ENCODE measurements at places on chromosomes 13 and 19.

- no peak for DNase-seq
These were observed 72.4 kb downstream of the KDM4B start for GRCh38 chr19:5041168-5041912.

DNA sequence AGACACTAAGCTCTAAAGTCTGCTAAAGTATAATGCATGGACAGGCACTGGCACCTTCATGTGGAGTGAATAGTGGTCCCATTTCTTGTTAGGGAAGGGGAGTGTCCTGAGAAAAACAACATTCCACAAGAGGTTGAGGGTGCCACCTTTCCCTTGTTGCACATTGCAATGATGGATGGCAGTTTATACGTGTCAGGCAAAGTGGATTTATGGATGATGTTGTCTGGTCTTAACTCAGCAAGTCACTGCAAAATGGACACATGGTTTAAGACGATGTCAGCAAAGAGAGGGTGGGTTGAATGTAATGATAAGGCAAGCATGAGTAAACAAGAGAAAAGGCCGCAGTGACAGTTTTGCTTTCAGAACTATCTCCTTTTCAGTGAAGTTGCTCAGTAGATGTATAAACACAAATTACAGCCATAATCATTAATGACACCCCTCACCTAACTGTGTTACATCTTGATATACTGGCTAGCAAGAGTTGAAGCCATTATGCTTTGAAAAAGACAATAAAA is 19.6 kb upstream of the CBY2 start:
- no peak for DNase-seq

DNA sequence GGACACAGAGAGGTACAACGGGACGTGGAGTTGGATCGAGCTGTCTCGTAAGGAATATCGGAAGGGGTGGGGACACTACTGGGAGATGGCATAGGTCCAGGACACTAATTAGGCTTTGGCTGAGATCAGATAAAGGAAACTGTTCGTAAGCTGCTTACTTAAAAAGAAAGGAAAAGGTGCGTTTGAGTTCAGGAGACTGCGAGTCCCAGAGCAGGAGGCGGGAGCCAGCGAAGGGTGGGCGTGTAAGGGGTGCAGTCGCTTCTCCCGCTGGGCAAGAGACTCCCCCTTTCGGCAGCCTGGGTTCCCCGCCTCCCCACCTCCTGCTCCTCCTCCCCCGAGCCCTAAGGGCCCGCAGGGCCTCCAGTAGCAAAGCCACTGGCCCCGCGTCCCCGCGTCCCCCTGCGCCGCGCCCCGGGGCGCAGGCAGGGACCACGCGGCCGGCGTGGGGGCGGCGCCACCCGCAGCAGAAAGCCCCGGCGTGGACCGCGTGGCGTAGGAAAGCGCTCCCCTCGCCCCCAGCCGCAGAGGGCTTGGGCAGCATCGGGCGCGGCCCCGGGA is 547 bp downstream of the ABCC4 start:
- no peak for DNase-seq

- no peak for DNase-seq
These were observed 54.0 kb downstream of the ALOX5AP start for GRCh38 chr13:30789166-30789862.

DNA sequence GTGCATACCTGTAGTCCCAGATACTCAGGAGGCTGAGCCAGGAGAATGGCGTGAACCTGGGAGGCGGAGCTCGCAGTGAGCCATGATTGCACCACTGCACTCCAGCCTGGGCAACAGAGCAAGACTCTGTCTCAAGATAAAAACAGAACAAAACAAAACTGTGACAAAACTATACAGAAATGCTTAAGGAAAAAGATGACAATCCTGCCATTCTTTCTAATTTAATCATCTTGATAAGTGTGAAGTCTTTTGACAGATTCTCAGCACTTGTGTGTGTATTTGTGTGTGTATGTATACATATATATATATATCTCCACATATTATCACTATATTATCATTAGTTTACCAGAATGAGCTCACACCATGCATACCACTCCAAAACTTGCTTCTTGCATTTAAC is 12.3 kb downstream of the HTR2A start:
- no peak for DNase-seq

DNA sequence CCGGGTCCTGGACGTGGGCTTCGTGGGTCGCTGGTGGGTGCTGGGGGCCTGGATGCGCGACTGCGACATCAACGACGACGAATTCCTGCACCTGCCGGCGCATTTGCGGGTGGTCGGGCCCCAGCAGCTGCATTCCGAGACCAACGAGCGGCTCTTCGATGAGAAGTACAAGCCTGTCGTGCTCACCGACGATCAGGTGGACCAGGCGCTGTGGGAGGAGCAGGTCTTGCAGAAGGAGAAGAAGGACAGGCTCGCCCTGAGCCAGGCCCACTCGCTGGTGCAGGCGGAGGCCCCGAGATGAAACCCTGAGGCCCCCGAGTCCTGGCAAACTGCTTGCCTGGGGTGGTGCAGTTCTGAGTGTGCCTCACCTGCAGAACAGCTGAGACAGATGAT is 787 bp downstream of the TIMM29 start:
- no peak for DNase-seq

- no peak for DNase-seq
These were observed 10.1 kb downstream of the NOSIP start for GRCh38 chr19:49570138-49570856.

GRCh38 chr13:37138169-37138568 is 32.7 kb upstream of the CSNK1A1L start:
- no peak for DNase-seq

DNA sequence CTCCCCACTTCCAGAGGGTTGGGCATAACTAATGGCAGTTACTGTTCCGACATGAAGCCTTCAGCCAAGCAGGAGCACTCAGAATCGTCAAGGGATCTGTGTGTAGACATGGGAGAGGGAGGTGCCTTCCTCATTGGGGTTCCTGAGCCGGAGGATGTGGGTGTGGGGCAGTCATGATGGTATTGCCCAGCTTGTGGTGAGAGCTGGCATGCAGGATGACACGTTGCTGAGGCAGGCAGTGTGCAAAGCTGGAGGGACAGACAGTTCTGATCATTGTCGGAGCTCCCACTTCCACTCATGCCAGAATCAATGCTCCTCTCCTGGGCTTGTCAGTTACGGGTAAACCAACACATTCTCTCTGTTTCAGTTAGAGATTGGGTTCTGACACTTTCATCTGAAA is 83.9 kb upstream of the TSC22D1 start:
- no peak for DNase-seq

DNA sequence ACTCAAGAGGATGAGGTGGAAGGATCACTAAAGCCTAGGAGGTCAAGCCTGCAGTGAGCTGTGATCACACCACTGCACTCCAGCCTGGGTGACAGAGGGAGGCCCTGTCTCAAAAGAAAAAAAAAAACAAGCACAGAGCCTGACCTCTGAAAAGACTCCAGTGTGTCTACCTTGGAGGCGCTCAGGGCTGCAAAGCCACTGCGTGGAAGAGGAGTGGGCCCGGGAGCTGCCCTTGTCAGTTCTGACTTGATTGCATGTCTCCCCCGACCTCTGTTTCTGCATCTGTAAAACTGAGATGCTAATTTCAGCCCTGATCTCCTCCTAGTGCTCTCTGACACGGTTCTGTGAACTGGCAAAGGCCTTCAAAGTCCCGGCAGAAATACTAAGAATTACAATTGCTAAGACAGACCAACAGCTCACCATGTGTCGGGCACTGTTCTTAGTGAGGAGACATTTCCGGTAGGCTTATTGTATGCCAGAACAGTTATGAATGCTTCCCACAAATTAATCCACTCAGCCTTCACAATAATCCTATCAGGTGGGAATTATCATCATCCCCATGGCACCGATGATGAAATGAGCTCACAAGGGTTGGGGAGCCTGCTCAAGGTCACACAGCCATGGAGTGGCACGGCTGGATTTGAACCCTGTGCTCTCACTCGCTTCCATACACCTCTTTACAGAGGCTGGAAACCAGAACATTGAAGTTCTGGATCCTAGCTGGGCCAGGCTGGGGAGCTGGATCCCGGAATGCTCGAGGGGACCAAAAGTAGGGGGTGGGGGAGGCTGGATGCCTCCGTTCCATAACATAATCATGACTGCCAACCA is 3.5 kb downstream of the AKT2 start:
- DNase-seq: no peak

GRCh38 chr13:110265341-110265681 is 41.6 kb downstream of the COL4A1 start:
- DNase-seq: no peak

GRCh38 chr13:47475441-47475948 is 525.6 kb downstream of the SUCLA2 start:
- DNase-seq: no peak

- DNase-seq: no peak
These were observed 18.4 kb upstream of the TOMM40 start for GRCh38 chr19:44872661-44873060.

DNA sequence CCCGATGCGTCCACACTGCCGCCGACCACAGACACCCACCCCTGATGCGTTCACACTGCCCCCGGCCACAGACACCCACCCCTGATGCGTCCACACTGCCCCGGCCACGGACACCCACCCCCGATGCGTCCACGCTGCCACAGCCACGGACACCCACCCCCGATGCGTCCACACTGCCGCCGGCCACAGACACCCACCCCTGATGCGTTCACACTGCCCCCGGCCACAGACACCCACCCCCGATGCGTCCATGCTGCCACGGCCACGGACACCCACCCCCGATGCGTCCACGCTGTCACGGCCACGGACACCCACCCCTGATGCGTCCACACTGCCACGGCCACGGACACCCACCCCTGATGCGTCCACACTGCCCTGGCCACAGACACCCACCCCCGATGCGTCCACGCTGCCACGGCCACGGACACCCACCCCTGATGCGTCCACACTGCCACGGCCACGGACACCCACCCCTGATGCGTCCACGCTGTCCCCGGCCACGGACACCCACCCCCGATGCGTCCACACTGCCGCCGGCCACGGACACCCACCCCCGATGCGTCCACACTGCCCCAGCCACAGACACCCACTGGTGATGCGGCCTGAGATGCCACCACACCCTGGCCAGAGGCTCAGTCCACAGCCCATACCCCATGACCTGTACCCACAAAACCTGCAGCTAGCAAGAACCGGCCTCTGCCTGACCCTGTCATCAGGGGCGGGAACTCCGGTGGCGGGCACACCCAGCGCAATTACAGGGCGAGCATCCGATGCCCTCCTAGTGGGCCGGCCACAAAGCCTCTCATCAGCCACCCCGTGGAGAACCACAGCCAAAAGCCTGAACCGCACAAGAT is 28.4 kb downstream of the RASA3 start:
- no peak for DNase-seq

DNA sequence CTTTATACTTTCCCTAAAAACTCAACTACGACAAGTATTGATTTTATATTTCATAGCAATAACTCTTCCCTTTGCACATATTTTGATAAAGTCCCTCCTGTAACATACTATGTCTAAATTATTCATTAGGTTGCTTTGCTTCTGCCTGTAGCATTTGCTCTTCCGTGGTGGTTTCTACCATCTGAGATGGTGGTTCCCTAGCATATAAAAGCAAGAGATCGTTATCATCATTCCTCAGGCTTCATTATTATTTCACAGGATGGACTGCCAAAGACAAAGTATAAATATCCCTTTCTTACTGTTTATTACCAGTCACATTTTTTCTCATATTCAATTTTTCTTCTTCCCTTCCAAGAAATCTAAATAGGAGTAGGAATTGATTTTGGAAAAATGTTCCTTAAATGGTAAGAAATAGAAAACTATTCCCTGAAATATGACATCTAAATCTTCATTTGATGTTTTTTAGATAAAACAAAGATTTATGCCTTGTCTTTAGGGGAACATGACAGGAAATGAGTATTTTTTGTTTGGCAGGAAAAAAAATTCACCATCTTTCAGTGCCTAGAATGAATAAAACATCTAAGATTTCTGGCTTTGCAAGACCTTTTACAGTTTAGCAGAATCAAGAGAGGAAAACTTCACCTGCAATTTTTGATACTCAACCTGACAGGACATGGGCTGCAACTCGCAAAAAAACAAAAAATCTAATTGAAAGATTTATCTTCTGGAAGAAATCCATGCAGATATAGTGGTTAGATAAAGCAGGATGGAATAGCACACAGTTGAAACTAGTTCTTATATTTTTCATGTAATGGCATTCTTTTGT is 340.0 kb downstream of the SPRY2 start:
- DNase-seq: no peak

GRCh38 chr13:63092456-63092855 is 1676.8 kb upstream of the PCDH20 start:
- DNase-seq: no peak

DNA sequence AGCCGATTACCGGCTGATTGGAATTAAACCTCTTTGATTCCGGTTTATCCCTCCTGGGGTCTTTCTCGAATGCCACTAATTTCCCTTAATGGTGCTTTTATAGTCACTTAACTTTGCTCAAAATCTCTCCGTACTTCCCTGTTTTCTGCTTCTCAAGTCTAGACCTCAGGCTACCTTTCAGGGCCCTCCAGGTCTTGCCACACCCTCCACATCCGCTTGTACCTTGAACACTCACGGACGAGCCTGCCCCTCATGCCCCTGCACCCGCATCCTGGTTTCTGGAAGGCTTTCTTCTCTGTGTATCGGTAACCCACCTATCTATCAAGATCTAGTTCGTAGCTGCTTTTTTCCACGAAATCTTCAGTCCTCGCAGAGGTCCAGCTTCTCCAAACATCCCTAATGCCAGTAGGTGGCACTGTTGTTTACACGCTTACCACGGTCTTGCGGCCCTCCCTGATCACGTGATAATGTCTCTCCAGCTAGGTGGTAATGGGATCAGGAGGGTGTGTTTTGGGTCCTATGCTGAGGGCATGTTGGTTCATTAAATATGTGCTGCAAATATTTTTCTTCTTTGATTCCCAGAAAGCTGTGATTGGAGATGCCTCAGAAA is 13.8 kb downstream of the ATP12A start:
- no peak for DNase-seq

- no peak for DNase-seq
These were observed 5.2 kb downstream of the MTUS2 start for GRCh38 chr13:28825379-28825778.

- DNase-seq: peak; percentile 47
These were observed 10.6 kb upstream of the UBE2S start for GRCh38 chr19:55418185-55418584.

DNA sequence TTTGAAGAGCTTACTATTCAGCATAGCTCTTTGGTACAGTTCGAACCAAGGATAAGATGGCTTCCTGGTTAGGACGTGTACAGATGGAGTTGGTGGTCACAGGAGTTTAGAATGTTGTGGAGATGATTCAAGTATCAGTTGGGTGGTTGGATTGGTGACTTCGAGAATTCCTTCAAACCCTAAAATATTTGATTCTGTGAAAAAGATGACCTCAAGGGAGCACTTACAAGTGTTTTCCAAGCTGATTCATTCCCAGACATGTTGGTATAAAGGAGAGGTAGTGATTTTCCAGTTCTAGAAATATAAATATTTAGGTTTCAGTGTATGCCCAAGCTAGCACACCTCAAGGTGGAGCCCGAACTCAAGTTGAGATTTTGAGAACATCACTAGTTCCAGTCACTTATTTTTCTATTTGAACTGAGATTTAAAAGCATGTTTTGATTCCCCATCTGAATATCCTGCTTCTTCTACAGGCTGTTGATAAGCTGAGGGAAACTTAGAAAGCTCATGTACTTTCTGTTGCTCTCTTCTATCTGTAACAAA is 306.1 kb downstream of the DCT start:
- DNase-seq: no peak

- DNase-seq: no peak
These were observed 77.6 kb downstream of the KDM4B start for GRCh38 chr19:5046339-5047039.

All from C1 segment of cervical spinal cord (tissue), 14 donors.